Osteoblast (primary cell): ENCODE measurements at places on chromosomes 4 and X. TPM values are rescaled to one million over a fixed set of nuclear protein-coding genes. Genes with fewer than 3 reads are reported as not detected.

DNA sequence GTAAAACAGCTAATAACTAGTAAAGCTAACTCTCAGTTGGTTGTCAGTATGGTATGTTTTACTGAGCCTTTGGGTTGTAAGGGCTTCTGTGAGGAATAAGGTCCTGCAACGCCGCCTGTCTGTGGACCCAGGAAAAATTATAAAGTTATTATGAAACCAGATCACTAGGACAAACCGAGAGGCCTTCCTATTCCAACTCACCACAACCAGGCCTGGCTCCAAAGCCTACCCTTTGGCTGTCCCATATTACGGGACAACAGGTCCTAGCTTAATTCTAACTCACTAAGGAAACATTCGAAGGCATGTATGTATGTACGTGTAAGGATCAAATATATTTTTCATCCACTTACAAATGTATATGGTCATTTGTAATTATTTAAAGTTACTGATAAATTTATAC is 1.4 kb downstream of the ANKRD17 start:
- H3K4me3 ChIP-seq: peak overlapping the region; percentile 92
- no peaks in the 10 kb centered on the region for H3K36me3 ChIP-seq
- H3K27me3 ChIP-seq: no peaks in the 10 kb centered on the region
- peaks cover 22% of the 10 kb centered on the region for H3K4me1 ChIP-seq

GRCh38 chr4:109820563-109820962 is 5.0 kb downstream of the GAR1 start:
- H3K27ac ChIP-seq: no peak overlapping the region
- H3K4me3 ChIP-seq: no peak overlapping the region
- H3K4me1 ChIP-seq: peaks cover 10% of the 10 kb centered on the region
- H3K27me3 ChIP-seq: no peaks in the 10 kb centered on the region

DNA sequence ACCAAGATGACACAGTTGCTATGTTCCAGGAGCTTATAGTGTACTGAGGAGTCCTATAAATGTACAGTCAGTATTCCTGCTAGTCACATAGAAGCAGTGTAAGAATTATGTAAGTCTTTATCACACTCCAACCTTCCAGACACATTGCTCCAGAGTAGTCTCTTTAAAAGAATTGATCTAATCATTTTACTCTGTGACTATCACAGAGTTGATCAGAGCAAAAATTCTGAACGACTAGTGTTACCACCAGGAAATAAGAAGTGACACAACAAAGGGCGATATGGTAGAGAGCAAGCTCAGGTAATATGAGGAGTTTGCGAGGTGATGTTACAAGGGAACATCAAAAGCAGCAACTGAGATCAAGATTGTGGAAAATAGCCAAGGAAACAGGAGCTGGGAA is 9.0 kb upstream of the HPF1 start:
- H3K4me1 ChIP-seq: peaks cover 3% of the 10 kb centered on the region
- H3K36me3 ChIP-seq: no peaks in the 10 kb centered on the region
- H3K27me3 ChIP-seq: no peaks in the 10 kb centered on the region
- no peak overlapping the region for H3K27ac ChIP-seq

DNA sequence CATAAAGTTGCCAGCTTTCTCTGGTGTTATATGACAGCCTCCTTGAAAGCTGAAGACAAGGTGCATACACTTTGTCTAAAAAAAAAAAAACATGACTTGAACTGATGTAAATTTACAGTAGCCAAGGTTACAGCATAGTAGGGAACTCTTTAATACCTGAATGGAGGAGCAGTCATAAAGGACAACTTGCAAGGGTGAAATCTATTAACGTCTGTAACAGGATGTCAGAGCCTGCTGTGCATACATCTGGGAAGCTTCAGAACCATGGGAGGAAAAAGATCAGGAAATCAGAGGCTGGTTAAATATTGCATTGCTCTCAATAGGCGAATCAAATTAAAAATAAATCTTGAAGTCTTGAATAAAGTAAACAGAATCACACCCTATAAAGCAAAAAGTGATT is 484.0 kb upstream of the CTSO start:
- H3K4me1 ChIP-seq: no peaks in the 10 kb centered on the region
- no peaks in the 10 kb centered on the region for H3K27me3 ChIP-seq
- DNase-seq: peak; percentile 18
- no peak overlapping the region for H3K4me3 ChIP-seq
- no peak overlapping the region for H3K27ac ChIP-seq

DNA sequence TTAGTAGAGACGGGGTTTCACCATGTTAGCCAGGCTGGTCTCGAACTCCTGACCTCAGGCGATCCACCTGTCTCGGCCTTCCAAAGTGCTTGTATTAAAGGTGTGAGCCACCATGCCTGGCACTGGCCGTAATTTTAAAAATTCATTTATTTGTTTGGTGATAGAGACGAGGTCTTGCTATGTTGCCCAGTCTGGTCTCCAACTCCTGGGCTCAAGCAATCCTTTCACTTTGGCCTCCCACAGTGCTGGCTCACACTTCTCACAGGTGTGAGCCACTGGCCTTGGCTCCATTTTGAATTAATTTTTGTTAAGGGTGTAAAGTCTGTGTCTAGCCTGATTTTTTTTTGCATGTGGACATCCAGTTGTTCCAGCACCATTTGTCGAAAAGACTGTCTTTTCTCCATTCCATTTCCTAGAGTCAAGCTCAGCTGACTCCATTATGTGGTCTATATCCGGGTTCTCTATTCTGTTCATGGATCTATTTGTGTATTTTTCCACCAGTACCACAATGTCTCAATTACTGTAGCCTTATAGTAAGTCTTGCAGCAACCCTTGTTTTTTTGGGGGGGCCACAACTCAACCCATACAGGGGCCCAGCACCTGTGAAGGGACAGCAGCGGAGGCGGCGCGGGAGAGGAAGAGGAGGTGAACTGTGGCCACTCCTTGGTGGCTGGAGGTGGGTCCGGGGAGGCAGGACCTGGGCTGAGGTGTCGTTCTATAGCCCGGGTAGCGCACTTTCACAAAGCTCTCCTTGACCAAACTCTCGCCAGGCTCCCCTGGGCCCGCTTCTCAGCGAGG is 1.5 kb upstream of the NSD2 start:
- H3K36me3 ChIP-seq: no peaks in the 10 kb centered on the region
- DNase-seq: no peak
- peaks cover 9% of the 10 kb centered on the region for H3K27me3 ChIP-seq
- peaks cover 27% of the 10 kb centered on the region for H3K4me1 ChIP-seq
- peak overlapping the region; percentile 84 for H3K4me3 ChIP-seq
- peak overlapping the region; percentile 82 for H3K27ac ChIP-seq

DNA sequence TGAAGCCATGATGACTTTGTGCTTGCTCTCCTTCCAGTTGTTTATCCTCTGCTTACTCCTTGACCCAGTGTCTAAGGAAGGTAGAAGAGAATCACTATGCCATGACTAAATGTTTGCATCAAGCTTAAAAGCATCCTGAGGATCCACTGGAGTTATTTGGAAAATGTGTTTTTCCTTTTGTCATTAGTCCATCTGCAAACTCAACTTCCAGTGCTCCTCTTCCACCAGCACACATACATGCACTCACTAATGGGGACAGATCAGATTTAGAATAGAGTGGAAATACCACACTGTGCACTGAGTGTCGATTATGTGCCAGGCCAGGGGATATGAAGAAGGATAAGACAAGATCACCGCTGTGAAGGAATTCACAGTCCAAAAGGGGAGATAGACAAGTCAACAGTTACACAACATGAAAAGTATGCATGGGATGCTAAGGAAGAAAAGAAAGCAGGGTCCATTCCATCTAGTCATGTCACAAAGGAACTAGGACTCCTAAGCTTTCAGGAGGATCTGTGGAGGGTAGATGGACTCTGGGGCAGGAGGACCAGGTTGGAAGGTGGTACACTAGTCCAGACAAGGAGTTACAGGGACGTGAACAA is 1.9 kb downstream of the OCIAD2 start:
- DNase-seq: no peak
- peak overlapping the region; percentile 7 for H3K4me3 ChIP-seq
- H3K4me1 ChIP-seq: peaks cover 44% of the 10 kb centered on the region
- peak overlapping the region; percentile 43 for H3K27ac ChIP-seq
- H3K36me3 ChIP-seq: no peaks in the 10 kb centered on the region

DNA sequence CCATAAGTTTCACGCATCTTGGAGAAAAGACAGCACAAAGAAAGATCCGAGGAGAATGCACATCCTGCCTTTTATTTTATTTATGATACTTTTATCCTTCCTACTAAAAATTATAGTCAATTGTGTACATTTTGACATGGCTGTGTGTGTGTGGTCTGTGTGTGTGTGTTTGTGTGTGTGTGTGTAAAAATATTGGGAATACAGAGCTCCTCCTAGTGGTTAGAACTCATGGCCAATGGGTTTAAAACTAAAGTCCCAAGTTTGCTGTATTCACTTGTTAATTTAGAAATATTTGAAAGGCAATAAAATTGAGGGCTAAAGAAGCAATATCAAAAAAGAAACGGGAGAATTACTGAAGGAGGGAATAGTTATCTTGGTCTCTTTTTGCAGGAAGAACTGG is 47.5 kb downstream of the NKX6-1 start:
- no peak overlapping the region for H3K4me3 ChIP-seq
- H3K27me3 ChIP-seq: no peaks in the 10 kb centered on the region
- H3K4me1 ChIP-seq: no peaks in the 10 kb centered on the region
- H3K36me3 ChIP-seq: no peaks in the 10 kb centered on the region
- H3K27ac ChIP-seq: no peak overlapping the region
- peak; percentile 14 for DNase-seq

DNA sequence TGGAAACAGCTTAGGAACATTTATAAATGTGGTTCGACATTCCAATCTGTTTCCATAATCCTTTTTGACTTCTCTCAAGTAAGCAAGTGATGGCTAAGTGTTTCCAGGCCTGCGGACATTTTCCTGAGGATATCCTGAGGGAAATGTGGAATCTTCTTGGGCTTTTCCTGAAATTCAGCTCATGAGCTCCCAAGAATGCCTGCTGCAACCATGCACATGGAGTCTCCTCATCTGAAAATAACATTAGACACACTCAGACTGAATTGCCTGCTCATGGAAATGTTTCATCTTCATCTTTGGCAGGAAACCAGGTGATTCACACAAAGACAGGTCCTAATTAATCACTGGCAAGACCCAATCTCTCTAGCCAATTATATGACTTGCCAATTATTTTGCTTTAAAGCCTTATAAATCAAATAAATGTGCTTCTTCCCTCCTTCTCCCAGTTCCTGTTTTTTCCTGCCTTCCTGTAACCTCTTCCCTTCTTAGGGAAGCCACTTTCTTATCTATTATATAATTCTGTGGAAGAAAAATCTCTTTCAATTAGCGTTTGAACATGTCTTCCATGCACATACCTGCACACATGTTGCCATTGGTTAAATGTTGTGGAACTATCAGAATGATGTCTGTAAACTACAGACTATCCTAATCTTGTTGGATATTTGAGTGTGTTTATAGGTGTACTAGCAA is 104.6 kb upstream of the MXRA5 start:
- H3K4me3 ChIP-seq: no peak overlapping the region
- H3K27me3 ChIP-seq: no peaks in the 10 kb centered on the region
- H3K27ac ChIP-seq: no peak overlapping the region
- no peaks in the 10 kb centered on the region for H3K4me1 ChIP-seq

DNA sequence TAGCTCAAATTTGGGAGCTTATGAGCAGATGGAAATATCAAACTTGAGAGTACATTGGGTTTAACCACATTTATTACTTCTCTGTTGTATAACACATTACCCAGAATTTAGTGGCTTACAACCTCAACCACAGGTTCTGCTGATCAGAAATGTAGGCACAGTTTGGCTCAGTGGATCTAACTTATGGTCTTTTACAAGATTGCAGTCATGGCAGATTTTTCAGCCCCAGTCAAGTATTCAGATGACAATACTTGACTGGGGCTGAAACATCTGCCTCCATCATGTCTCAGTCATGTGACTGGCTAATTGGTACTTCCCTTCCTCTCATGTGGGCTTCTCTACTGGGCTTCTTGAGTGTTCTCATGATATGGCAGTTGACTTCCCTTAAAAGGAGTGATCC is 44.0 kb upstream of the ADAD1 start:
- H3K4me1 ChIP-seq: peaks cover 7% of the 10 kb centered on the region
- no peak for DNase-seq
- H3K27ac ChIP-seq: no peak overlapping the region

- H3K36me3 ChIP-seq: no peaks in the 10 kb centered on the region
- no peak overlapping the region for H3K4me3 ChIP-seq
- peaks cover 38% of the 10 kb centered on the region for H3K4me1 ChIP-seq
- no peaks in the 10 kb centered on the region for H3K27me3 ChIP-seq
- peak; percentile 85 for DNase-seq
These were observed 189.9 kb downstream of the PTTG2 start for GRCh38 chr4:38149997-38150671.

GRCh38 chrX:21255032-21255618 is 119.1 kb upstream of the CNKSR2 start:
- H3K27ac ChIP-seq: no peak overlapping the region
- no peak for DNase-seq
- H3K36me3 ChIP-seq: no peaks in the 10 kb centered on the region
- H3K27me3 ChIP-seq: no peaks in the 10 kb centered on the region

GRCh38 chrX:11336201-11336600 is 43.0 kb downstream of the AMELX start:
- no peak overlapping the region for H3K27ac ChIP-seq
- H3K4me1 ChIP-seq: no peaks in the 10 kb centered on the region
- no peak for DNase-seq
- no peak overlapping the region for H3K4me3 ChIP-seq
- H3K27me3 ChIP-seq: no peaks in the 10 kb centered on the region

DNA sequence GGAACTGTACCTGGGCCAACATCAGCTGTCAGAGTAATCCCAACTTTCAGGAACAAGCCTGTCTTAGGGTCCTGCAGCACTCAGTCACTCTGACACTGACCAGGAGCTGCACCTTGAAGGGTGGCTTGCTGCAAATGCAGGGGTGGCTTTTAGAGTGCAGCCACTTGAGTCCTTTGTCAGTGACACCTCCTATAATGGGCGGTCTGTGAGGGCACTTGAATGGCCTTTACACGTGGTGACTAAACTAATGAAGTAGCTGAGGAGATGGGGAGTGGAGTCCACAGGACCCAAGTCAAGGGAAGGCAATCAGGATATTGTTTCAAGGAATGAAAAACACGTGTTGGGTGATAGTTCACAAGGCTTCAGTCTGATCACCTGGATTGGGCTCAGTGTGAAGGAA is 11.1 kb upstream of the LNX1 start:
- H3K4me1 ChIP-seq: peaks cover 6% of the 10 kb centered on the region
- no peak for DNase-seq
- no peaks in the 10 kb centered on the region for H3K27me3 ChIP-seq
- no peak overlapping the region for H3K27ac ChIP-seq

GRCh38 chr4:26860922-26861433 is 337 bp downstream of the STIM2 start:
- peaks cover 26% of the 10 kb centered on the region for H3K4me1 ChIP-seq
- no peak for DNase-seq
- H3K27me3 ChIP-seq: no peaks in the 10 kb centered on the region
- peak overlapping the region; percentile 48 for H3K27ac ChIP-seq

- no peak overlapping the region for H3K27ac ChIP-seq
- H3K4me1 ChIP-seq: no peaks in the 10 kb centered on the region
- H3K36me3 ChIP-seq: no peaks in the 10 kb centered on the region
- H3K27me3 ChIP-seq: no peaks in the 10 kb centered on the region
These were observed 57.4 kb downstream of the DCK start for GRCh38 chr4:71050809-71051208.

The HSFX1 gene
- total RNA-seq: 0.36 and 0.59 TPM in 2 replicates

The RAB39B gene
- 0.36 and 0.59 TPM in 2 replicates for total RNA-seq

The ALB gene
- total RNA-seq: under 0.01 TPM in 1 of 2 replicates, not detected in the other

The CDX4 gene
- total RNA-seq: not detected in 2 replicates

The NR3C2 gene
- total RNA-seq: 0.72 and 0.88 TPM in 2 replicates

The LRCH2 gene
- total RNA-seq: 2.1 and 2.5 TPM in 2 replicates

The ZXDA gene
- total RNA-seq: 6.2 and 7.6 TPM in 2 replicates

The AFF2 gene
- 10.0 and 10.9 TPM in 2 replicates for total RNA-seq

The FAM236D gene
- total RNA-seq: not detected in 2 replicates

The TAF9B gene
- 20.3 and 23.3 TPM in 2 replicates for total RNA-seq

The APBB2 gene
- total RNA-seq: 89.0 and 92.3 TPM in 2 replicates

The MAGEA2B gene
- not detected in 2 replicates for total RNA-seq

The FAM9A gene
- total RNA-seq: not detected in 2 replicates

The HNRNPD gene
- 19.2 and 19.4 TPM in 2 replicates for total RNA-seq
